ENCODE measurements at places on chromosomes 1 and 21. TPM values are rescaled to one million over a fixed set of nuclear protein-coding genes. Genes with fewer than 3 reads are reported as not detected.

Gene IFFO2
- 59.4 TPM for total RNA-seq

Gene CCDC181
- total RNA-seq = 0.39 TPM

Gene KCNQ4
- 2.6 TPM for total RNA-seq

Gene PLA2G2F
- total RNA-seq = not detected

Gene OR2L8
- not detected for total RNA-seq

Data from Panc1 (cell line).